Breast epithelium (tissue), 4 donors: ENCODE measurements at places on chromosomes 7 and 10. TPM values are rescaled to one million over a fixed set of nuclear protein-coding genes. Genes with fewer than 3 reads are reported as not detected.

The ITGA8 gene
- 2.9 TPM for total RNA-seq

The VWA2 gene
- total RNA-seq: 0.48 TPM

The PRXL2A gene
- 547 TPM for total RNA-seq

The MYL10 gene
- total RNA-seq: not detected

The PNLIPRP2 gene
- not detected for total RNA-seq

The CCDC146 gene
- 15.5 TPM for total RNA-seq

The HILPDA gene
- total RNA-seq: 27.7 TPM

The FFAR4 gene
- 0.33 TPM for total RNA-seq

The EVX1 gene
- not detected for total RNA-seq
